ENCODE measurements at places on chromosomes 4 and X. TPM values are rescaled to one million over a fixed set of nuclear protein-coding genes. Genes with fewer than 3 reads are reported as not detected.

Gene F11
- total RNA-seq, result not detected

Gene GAGE12J
- total RNA-seq, result not detected

Gene LEF1
- 0.56 TPM for total RNA-seq

Gene SHROOM3
- total RNA-seq, result 19.5 TPM

Gene AFM
- not detected for total RNA-seq

Gene PPBP
- total RNA-seq, result not detected

Gene AMBN
- not detected for total RNA-seq

Gene ODAPH
- not detected for total RNA-seq

- H3K36me3 ChIP-seq, result no peaks in the 10 kb centered on the region
- no peaks in the 10 kb centered on the region for H3K27me3 ChIP-seq
- no peak overlapping the region for H3K4me3 ChIP-seq
- H3K27ac ChIP-seq, result no peak overlapping the region
- H3K4me1 ChIP-seq, result peaks cover 3% of the 10 kb centered on the region
- DNase-seq, result peak; percentile 15
These were observed 112.6 kb downstream of the EFNB1 start for GRCh38 chrX:68941385-68941952.

DNA sequence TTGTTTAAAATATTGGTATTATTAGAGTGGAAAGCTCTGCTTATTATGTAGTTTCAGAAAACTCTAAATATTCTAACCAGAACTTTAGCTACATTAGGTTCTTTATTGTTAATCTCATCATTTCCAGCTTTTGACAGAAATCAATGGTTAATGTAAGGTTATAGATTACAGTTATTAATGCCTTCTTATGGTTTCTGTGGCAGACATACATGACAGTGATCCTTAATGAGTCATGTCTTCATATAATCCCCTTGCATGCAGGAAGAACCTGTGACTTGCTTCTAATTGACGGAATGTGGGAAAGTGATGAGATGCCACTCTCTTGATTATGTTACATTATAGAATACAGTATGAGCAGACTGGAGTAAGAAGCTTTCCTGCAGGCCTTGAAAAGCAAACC lies 23.5 kb downstream of the KLHL8 start:
- no peak overlapping the region for H3K27ac ChIP-seq
- H3K4me1 ChIP-seq, result no peaks in the 10 kb centered on the region
- H3K36me3 ChIP-seq, result no peaks in the 10 kb centered on the region
- H3K27me3 ChIP-seq, result no peaks in the 10 kb centered on the region

- no peak overlapping the region for H3K4me3 ChIP-seq
- DNase-seq, result no peak
- H3K4me1 ChIP-seq, result no peaks in the 10 kb centered on the region
- no peaks in the 10 kb centered on the region for H3K27me3 ChIP-seq
- H3K27ac ChIP-seq, result peak overlapping the region; percentile 52
These were observed 1.6 kb upstream of the PCDH18 start for GRCh38 chr4:137533855-137534254.

DNA sequence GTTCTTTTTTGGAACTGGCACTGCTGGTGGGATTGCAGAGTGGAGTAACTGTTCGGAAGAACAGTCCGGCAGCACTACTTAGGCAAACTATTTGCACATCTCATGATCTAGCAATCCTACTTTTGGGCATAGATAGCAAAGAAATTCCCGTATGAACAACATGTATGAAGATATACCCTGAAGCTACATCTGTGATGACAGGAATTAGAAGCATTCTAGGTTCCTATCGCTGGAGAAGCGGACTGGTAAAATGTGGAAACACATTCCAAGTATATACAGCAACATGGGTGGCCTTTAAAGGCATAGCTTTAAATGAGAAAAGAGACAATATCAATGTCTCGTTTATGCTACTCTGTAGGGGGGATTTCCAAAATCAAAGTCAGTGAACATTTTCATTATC lies 3.1 kb downstream of the DCAF16 start:
- peaks cover 2% of the 10 kb centered on the region for H3K4me1 ChIP-seq
- H3K27ac ChIP-seq, result peak overlapping the region; percentile 28
- no peaks in the 10 kb centered on the region for H3K27me3 ChIP-seq

GRCh38 chr4:101599620-101600019 lies 190.9 kb upstream of the BANK1 start:
- no peak overlapping the region for H3K4me3 ChIP-seq
- no peaks in the 10 kb centered on the region for H3K36me3 ChIP-seq
- H3K4me1 ChIP-seq, result no peaks in the 10 kb centered on the region
- H3K27ac ChIP-seq, result no peak overlapping the region
- no peaks in the 10 kb centered on the region for H3K27me3 ChIP-seq

DNA sequence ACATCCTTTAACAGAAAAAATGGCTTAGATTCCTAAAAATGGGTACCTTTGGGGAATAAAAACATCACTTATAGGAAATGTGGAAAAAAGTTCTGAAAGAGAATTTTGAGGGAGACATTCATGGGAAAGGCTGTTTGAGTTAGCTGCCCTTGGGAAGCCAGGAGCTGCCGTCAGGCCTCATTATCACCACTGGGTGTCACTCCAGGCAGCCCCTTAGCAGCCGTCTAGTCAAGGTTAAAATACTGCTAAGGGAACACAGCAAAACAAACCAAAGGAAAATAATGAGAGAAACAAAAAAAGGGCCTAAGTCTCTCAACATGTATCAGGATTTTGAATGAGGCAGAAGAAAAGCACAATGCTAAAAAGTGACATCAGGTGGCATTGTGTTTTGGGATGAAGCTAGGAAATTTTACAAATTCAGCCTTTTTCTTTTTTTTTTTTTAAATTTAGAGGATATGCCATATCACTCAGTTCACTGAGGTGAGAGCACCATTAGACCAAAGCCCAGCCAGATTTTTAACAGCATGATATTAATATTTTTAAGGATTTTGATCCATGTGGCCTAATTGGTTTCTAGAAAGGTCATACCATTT lies 235.3 kb downstream of the GPAT3 start:
- no peak overlapping the region for H3K27ac ChIP-seq
- H3K4me3 ChIP-seq, result no peak overlapping the region
- H3K36me3 ChIP-seq, result no peaks in the 10 kb centered on the region
- peaks cover 4% of the 10 kb centered on the region for H3K27me3 ChIP-seq
- H3K4me1 ChIP-seq, result no peaks in the 10 kb centered on the region
- peak; percentile 60 for DNase-seq

- peak; percentile 21 for DNase-seq
- H3K36me3 ChIP-seq, result no peaks in the 10 kb centered on the region
- H3K4me1 ChIP-seq, result no peaks in the 10 kb centered on the region
- H3K27me3 ChIP-seq, result no peaks in the 10 kb centered on the region
- no peak overlapping the region for H3K27ac ChIP-seq
- H3K4me3 ChIP-seq, result no peak overlapping the region
These were observed 405.3 kb upstream of the FAT1 start for GRCh38 chr4:187128976-187129375.

- peaks cover 22% of the 10 kb centered on the region for H3K27me3 ChIP-seq
- H3K36me3 ChIP-seq, result no peaks in the 10 kb centered on the region
- peak overlapping the region; percentile 52 for H3K4me3 ChIP-seq
- H3K27ac ChIP-seq, result no peak overlapping the region
These were observed 745 bp downstream of the SLC39A8 start for GRCh38 chr4:102344520-102344953.

DNA sequence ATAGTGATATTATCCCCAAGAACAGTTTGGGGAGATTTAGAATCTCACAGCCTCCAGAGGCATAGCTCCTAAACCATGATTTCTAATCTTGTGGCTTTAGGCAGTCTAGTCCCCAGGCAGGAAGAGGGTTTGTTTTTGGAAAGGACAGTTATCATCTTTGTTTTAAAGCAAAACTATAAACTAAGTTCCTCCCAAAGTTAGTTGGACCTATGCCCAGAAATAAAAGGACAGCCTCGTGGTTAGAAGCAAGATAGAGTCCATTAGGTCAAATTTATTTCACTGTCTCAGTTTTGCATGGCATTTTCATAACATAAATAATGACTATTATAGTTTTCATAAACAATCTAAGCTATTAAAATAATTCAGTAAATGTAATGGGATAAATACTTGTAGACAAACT lies 120.5 kb downstream of the MAGEC2 start:
- H3K4me1 ChIP-seq, result no peaks in the 10 kb centered on the region
- no peaks in the 10 kb centered on the region for H3K27me3 ChIP-seq
- H3K27ac ChIP-seq, result no peak overlapping the region
- H3K4me3 ChIP-seq, result no peak overlapping the region
- H3K36me3 ChIP-seq, result no peaks in the 10 kb centered on the region
- DNase-seq, result no peak

GRCh38 chr4:164251257-164251656 lies 502.7 kb upstream of the SMIM31 start:
- H3K36me3 ChIP-seq, result no peaks in the 10 kb centered on the region
- DNase-seq, result no peak
- H3K27me3 ChIP-seq, result no peaks in the 10 kb centered on the region
- no peak overlapping the region for H3K27ac ChIP-seq
- no peaks in the 10 kb centered on the region for H3K4me1 ChIP-seq

DNA sequence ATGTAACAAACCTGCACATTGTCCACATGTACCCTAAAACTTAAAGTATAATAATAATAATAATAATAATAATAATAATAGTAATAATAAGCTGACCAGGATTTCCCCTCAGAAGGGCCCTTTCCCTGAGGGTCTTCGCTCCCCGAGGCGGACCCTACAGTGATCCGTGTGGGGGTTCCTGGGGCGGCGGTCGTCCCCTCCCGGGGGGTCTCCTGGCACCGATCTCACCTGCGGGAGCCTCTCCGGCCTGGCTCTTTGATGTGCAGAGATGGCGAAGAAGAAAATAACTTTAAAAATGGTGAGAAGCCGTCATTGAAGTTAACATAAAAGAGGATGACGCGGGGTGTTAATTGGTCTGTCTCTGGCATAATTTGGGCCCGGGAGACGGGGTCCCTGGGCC lies 48.2 kb upstream of the PPP2R3B start:
- no peak overlapping the region for H3K4me3 ChIP-seq
- no peaks in the 10 kb centered on the region for H3K4me1 ChIP-seq
- H3K27me3 ChIP-seq, result peaks cover 4% of the 10 kb centered on the region
- H3K27ac ChIP-seq, result no peak overlapping the region
- no peak for DNase-seq
- H3K36me3 ChIP-seq, result no peaks in the 10 kb centered on the region

DNA sequence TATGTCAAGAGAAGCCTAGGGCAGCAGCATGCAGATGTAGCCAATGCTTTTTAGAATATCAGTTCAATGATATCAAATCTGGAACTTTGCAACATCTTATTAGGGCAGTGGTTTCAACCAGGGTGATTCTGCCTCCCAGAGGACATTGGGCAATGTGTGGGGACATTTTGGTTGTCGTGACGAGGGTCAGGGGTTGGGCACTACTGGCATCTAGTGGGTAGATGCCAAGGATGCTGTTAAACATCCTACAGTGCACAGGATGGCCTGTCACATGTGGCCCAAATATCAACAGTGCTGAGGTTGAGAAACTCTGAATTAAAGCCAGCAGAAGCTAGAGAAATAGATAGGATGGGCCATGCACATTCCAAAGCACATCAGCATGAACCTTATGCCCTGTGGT lies 152.3 kb downstream of the AMELX start:
- DNase-seq, result no peak
- H3K27ac ChIP-seq, result no peak overlapping the region
- no peak overlapping the region for H3K4me3 ChIP-seq
- H3K36me3 ChIP-seq, result no peaks in the 10 kb centered on the region
- peaks cover 7% of the 10 kb centered on the region for H3K4me1 ChIP-seq
- H3K27me3 ChIP-seq, result no peaks in the 10 kb centered on the region

- H3K27ac ChIP-seq, result no peak overlapping the region
- H3K4me1 ChIP-seq, result no peaks in the 10 kb centered on the region
- no peak for DNase-seq
- peaks cover 5% of the 10 kb centered on the region for H3K27me3 ChIP-seq
These were observed 277.6 kb downstream of the BCOR start for GRCh38 chrX:39819921-39820849.

GRCh38 chr4:84126061-84126787 lies 372.9 kb downstream of the NKX6-1 start:
- H3K27ac ChIP-seq, result no peak overlapping the region
- H3K4me1 ChIP-seq, result no peaks in the 10 kb centered on the region
- DNase-seq, result no peak
- H3K36me3 ChIP-seq, result no peaks in the 10 kb centered on the region

GRCh38 chr4:168440442-168441264 lies 39.6 kb downstream of the DDX60L start:
- H3K36me3 ChIP-seq, result 0 out of 2 replicates have a peak, but pooled peaks cover 2% of the 10 kb centered on the region
- H3K4me1 ChIP-seq, result peaks cover 1% of the 10 kb centered on the region
- H3K27ac ChIP-seq, result no peak overlapping the region
- DNase-seq, result peak; percentile 62
- H3K27me3 ChIP-seq, result no peaks in the 10 kb centered on the region

GRCh38 chrX:106931831-106932491 lies 11.8 kb downstream of the CLDN2 start:
- H3K4me1 ChIP-seq, result peaks cover 10% of the 10 kb centered on the region
- no peak overlapping the region for H3K4me3 ChIP-seq
- no peaks in the 10 kb centered on the region for H3K36me3 ChIP-seq
- peaks cover 2% of the 10 kb centered on the region for H3K27me3 ChIP-seq
- peak overlapping the region; percentile 44 for H3K27ac ChIP-seq

DNA sequence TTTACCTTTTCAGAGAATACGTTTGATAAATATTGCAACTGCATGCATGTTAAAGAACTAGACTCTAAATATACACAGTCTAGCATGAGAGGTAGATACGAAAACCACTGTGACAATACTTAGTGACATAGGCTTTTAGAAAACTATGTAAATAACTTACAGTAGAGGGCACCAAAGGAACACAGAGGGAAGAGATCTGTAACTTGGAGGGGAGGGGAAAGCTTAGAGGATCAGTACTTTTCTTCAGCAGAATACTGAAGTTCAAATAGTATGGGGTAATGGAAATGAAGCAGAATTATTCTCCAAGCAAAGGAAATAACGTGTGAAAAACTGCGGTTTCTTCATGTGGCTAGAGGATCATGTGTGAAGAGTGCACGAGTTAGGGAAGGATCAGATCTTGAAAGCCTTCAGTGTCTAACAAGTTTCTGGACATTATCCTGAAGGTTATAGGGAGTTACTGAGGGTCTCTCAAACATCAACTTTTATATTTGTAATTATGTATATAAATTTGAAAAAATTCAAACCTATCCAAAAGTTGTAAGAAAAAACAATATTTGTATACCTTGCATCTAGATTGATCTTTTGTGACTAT lies 264.3 kb downstream of the NPFFR2 start:
- H3K4me3 ChIP-seq, result no peak overlapping the region
- peak; percentile 57 for DNase-seq
- H3K27ac ChIP-seq, result no peak overlapping the region
- H3K4me1 ChIP-seq, result no peaks in the 10 kb centered on the region

GRCh38 chr4:20464381-20464780 lies 212.7 kb downstream of the SLIT2 start:
- H3K4me3 ChIP-seq, result no peak overlapping the region
- H3K36me3 ChIP-seq, result no peaks in the 10 kb centered on the region
- DNase-seq, result peak; percentile 77
- H3K27ac ChIP-seq, result no peak overlapping the region

DNA sequence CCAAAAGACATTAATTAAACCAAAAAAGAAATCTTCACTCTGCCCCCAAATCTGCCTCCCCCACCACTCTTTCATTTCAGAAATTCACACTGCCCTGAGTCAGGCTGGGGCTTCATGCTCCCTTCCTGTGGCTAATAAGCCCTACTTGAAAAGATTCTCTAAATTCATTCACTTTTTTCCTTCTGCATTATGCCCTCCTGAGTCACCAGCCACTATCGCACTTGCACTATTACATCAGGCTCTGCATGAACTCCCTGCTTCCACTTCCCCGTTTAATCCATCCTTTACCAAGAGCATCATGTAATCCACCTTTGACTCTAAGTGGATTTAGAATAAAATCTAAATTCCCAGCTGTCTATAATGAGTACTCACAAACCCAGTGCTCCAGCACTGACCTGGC lies 295.4 kb upstream of the KLF3 start:
- no peaks in the 10 kb centered on the region for H3K36me3 ChIP-seq
- H3K4me1 ChIP-seq, result peaks cover 2% of the 10 kb centered on the region
- no peak overlapping the region for H3K4me3 ChIP-seq
- peaks cover 3% of the 10 kb centered on the region for H3K27me3 ChIP-seq
